ENCODE measurements at places on chromosomes 12 and 14.

DNA sequence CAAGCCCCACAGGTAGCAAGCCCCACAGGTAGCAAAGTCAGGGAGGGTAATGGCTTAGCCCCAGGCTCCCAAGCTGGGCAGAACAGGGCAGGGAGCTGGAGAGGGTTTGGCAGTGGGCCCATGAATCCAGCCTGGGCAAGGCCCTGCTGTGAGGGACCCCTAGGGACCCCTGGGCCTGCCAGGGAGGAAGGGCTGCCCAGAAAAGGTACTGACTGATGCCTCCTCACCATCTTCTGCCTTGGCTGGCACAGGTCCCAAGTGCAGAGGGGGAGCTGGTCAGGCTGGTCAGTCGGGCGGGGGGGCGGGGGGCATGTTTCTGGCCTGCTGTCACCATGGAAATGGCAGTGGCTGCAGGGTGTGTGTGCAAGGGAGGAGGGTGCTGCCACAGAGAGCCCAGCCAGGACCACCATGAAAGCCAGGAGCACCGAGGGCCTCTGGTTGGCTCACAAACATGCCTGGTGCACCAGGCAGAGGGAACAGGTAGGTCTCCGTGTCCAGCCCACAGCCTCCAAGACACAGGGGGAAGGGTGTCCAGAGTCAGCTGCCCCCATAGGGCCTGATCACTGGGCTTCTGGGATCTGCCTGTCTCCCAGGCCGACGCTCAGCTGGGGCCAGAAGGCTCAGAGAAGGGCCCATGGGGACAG lies 1.5 kb upstream of the CRIP2 start:
- DNase-seq: no peak

- DNase-seq: no peak
Measured at GRCh38 chr12:104130760-104131159, 7.2 kb downstream of the NFYB start.

DNA sequence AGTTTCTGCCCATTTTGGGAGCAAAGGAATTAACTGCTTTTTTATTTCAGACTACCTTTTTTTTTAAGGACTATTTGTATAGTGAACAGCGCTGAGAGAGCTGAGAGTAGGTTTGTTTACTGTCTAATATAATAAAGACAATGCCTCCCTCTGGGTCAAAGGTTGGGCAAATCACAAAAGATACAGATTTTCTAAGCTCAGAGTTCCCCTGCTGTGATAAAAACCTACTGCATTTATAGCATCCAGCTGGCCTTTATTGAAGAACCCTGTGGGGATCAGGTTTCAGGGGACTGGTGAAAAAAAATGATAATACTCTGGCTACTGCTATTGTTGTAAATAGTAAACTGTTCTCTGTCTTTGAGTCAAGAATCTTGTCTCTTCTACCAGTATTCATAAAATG lies 28.7 kb downstream of the CCDC59 start:
- DNase-seq: no peak

GRCh38 chr12:14691560-14691959 lies 4.8 kb downstream of the GUCY2C start:
- DNase-seq: no peak

DNA sequence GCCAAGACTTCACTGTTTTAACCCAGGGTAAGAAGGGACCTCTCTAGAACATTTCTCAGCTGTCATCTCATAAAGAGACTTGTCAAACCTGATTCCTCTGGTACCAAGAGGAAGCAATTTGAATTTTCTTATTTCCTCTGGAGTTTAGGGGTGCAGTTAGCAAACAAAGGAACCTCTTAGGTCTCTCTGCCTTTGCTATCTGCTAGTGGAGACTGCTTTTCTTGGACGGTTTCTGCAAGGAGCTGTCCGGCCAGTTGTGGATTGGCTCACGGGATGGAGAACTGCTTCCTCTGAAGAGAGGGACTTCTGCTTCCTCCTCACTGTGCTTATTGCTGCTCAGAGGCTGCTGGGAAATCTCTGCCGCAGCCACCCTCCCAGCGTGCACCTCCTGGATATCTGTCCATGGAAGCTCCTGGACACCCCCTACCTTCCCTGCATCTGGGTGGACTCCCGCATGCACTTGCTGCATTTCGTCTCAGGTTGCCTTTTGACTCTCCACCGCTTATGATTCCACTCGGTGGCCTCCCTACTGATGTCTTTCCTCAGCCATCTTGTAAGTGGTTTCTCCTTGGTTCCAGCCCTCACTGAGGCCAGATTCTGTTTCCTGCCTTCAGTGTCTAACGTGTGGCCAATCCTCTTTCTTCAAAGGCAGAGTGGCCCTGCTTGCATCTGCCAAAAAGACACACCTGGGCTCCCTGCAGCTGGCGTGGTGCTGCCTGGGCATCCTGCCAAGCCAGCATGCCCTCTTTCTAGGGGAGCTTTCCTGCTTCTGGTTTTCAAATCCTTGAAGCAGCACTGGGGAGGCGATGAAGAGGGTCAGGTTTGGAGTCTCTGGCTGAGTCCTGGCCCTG lies 187.3 kb downstream of the CHST11 start:
- DNase-seq: no peak

DNA sequence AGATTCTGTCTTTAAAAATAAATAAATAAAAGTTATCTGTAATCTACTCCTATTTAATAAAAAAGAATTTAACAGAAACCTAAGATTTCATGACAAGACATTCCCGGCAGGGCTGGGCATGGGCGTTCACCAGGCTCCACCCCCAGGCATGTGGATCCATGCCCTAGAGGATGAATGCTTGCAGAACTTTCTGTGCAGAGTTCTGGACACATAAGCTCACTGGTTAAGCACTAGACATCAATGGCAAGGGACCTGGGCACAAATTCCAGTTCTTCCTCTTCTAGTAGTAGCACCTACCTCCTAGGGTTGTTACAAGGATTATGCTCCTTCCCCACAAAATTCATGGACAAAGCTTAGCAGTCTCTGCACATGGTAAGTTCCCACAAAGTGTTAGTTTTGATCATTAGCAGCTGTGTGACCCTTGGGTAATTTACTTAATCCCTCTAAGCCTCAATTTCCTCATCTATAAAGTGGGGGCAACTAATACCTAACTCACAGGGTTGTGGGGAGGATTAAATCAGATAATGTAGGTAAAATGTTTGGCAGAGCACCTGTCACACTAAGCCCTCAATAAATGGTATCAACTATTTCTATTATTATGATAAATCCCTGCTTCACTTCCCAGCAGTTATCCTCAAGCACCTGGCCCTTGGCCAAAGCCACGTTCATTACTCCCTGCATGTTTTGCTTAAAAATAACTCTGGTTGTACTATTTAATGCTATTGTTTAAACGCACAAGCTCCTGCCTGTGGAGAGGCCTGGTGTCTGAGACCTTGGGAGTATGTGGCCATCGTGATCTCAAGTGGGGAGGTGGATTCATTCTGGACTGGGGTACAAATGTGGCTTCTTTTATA lies 9.8 kb downstream of the GALNT6 start:
- DNase-seq: no peak

GRCh38 chr14:99514552-99515300 lies 33.5 kb downstream of the CCNK start:
- DNase-seq: no peak

GRCh38 chr12:78447373-78447772 lies 417.2 kb upstream of the SYT1 start:
- no peak for DNase-seq

DNA sequence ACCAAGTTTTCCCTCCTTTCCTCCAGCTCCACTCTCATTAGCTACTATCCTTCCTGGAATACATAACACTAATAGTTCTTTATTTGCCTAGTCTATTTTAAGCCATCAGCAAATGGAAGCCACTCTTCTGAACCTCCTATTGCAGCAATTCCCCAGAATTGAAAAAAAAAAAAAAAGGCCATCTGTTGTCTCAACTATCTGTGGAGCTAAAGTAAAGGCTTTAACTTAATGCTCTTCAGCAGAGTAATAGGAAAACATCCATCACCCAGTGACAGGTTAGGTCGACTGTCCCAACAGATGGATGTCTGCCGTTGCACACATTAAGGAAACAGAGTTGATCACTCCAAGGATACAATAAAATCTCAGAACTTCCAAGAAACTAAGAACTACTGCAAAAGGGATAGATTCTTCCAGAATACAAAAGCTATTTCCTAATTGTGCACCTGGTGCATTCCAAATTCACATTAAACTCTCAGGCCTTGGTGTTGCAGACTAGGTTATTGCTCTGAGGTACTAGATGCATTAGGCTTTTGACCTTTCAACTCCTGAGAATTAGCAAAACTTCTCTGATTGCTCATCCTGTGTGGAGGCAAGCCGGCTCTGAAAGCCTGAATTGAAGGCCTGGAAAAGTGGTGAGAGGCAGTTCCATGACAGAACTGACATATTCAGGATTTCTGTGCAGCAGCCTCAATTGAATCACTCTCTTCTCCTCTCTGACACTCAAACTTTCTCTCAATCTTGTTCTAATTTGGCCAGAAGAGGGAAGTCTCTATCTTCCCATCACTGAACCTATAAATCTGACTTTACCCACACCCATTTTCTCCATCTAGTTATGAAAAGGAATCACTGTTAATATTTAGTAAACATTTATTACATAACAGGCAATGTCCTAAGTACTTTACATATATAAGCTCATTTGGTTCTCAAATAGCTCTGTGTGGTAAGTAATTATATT lies 238.4 kb upstream of the HMGA2 start:
- DNase-seq: no peak

DNA sequence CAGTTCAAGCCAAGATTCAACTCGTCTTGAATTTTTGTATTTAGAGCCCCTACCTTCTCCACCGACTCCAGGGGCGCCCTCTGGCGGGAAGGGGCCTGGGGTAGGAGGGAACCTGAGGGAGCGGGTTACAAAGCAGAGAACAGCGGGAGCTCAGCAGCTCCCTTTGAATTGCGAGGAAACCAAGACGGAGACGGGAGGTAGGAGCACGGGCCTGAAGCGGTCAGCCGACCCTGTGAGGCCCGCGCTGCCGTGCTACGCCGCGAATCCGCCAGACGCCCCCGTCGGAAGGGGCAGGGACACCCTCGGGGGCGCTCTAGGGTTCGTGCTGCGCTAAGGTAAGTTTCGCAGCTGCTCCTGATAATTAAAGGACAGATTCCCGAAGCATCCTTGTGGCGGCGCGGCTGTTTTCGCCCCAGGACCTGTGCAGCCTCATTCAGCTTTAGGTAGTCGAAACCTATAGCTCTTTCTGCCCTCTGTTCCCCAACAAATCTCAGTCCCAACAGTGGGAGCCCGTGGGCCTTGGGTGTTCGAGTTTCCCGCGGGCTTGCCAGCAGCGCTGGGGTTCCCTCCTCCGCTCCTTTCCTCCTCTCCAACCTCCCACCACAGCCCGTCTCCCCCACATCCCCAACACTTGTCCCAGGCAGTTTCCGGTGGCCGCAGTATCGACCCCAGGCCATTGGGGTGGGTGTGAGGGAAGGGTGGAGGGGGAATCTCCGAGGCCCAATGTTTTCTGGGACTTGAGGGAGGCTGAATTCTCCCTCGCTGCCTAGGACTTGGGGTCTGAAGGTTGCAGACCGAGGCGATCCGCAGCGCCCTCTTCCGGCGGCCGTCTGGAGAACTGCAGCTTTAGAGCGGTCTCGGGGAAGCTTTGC lies 5.1 kb upstream of the NKX2-1 start:
- no peak for DNase-seq

- DNase-seq: no peak
Measured at GRCh38 chr12:125110641-125111360, 45.6 kb downstream of the AACS start.

GRCh38 chr12:100317371-100317770 lies 39.5 kb upstream of the SLC17A8 start:
- no peak for DNase-seq

DNA sequence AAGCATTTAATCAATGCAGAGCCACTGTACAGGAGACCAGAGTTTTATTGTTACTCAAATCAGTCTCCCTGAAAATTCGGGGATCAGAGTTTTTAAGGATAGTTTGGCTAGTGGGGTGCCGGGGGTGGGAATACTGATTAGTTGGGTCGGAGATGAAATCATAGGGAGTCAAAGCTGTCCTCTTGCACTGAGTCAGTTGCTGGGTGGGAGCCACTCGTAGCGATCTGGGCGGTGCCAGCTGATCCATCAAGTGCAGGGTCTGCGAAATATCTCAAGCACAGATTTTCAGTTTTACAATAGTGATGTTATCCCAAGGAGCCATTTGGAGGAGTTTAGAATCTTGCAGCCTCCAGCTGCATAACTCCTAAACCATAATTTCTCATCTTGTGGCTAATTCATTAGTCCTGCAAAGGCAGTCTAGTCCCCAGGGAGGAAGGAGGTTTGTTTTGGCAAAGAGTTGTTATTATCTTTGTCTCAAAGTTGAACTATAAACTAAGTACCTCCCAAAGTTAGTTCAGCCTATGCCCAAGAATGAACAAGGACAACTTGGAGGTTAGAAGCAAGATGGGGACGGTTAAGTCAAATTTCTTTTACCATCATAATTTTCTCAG lies 169.4 kb upstream of the PLEKHG7 start:
- DNase-seq: no peak

GRCh38 chr12:53244337-53244736 lies 12.3 kb upstream of the RARG start:
- no peak for DNase-seq

DNA sequence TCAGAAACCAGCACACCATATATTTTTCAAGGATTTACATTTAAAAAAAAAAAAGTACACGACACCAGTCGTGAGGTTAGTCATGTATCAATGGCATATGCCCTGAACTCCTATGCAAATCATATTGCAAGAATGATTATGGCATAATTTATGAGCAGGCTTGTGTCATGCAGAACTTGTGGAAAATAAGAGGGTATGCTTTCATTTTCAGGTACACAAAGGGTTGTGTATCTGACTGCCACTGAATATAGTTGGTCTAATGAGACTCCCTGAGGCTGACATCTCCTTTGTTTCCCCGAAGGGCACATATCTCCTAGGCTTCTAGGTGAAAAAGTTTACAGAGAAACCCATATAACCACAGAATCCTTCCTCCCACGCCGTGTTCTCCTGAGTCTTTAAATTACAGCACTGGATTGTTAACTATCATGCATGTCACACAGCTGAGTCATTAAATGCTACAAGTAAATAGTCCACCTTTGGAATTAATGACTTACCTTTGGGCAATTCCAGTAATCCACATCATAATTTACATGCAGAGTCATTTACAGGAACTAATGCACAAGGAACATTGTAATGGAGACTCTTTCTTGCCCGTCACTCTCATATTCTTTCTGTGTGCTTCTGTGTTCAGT lies 356.7 kb upstream of the DIO2 start:
- DNase-seq: no peak

- no peak for DNase-seq
Measured at GRCh38 chr12:95859344-95859816, 628 bp downstream of the SNRPF start.

All from activated naive CD4-positive, alpha-beta T cell (primary cell).